Activated CD4-positive, alpha-beta T cell treated with anti-CD3 and anti-CD28 coated beads, Interleukin-2, amount 50 U/mL, for 1 hour (primary cell): ENCODE measurements at places on chromosomes 5 and 9.
A peak's percentile ranks its signal among the peaks of the same experiment; 100 is the strongest.

GRCh38 chr5:127875235-127876021, 172.2 kb downstream of the CCDC192 start:
- DNase-seq = peak; percentile 2

GRCh38 chr5:8184455-8185063, 315.6 kb downstream of the MTRR start:
- peak; percentile 7 for DNase-seq

DNA sequence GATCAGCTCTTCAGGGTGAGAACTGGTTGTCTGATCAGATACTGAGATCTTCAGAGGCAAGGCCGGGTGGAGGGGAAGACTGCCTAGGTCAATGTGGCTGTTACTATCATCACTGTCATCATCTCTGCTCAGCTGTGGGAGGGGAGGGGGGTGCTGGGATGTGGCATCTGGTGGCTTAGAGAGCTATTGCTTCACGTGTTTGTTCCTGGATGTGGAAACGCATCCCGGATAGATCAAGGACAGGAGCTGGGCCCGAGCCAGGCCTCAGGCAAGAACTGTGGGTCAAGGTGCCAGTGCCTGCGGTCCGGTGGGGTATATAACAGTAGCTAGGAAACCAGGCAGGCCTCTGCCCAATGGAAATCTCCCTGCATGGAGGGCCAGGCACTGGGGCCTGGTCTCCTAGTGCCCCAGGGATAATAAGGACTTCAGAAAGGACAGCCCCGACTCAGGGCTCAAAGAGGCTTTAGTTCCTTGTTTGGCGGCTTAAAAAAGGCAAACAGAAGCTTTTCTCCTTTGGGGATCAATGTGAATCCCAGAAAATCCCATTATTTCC, 30.3 kb upstream of the TIFAB start:
- no peak for DNase-seq

GRCh38 chr5:172896465-172896864, 62.4 kb downstream of the ERGIC1 start:
- DNase-seq = no peak

- no peak for DNase-seq
These were observed 268.6 kb upstream of the MVB12B start for GRCh38 chr9:126058011-126058531.

DNA sequence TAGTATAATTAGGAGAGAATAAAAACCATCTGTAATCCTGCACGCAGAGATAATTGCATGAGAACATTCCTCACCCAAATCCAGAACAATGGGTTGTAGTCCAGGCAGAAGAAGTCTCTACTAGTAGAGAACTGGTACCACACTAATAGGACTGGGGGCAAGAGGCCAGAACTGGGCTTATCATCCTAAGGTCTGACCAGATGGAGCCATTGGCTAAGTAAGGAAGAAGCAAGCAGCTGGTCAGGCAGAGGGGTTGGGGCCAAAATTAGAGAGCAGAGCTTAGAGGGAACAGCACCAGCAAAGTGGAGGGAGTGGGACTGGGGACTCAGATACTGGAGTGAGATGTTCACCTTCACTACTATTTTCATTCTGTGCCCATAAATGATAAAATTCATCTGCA, 35.4 kb upstream of the MAP1B start:
- DNase-seq = no peak

- no peak for DNase-seq
These were observed 148.8 kb upstream of the ZNF608 start for GRCh38 chr5:124895236-124895635.

GRCh38 chr5:17398431-17398830, 99.6 kb upstream of the TAF11L2 start:
- DNase-seq = no peak

DNA sequence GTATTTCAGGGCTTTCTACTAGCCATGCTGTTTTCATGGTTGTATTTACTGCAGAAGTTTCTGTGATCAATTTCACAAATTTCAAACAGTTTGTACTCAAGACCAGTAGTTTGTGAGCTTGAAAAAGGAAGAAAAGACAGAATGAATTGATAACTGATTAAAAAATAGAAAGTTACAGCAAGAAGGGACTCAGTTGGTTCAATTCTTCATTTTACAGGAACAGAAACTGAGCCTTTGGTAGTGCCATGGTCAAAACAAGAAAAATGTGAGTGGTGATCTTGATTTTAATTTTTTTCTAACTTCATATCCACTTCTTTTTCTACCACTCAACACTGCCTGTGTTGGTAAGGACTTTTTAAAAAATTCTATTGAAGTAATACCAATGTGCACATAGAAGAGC, 206.6 kb upstream of the NREP start:
- DNase-seq = no peak

DNA sequence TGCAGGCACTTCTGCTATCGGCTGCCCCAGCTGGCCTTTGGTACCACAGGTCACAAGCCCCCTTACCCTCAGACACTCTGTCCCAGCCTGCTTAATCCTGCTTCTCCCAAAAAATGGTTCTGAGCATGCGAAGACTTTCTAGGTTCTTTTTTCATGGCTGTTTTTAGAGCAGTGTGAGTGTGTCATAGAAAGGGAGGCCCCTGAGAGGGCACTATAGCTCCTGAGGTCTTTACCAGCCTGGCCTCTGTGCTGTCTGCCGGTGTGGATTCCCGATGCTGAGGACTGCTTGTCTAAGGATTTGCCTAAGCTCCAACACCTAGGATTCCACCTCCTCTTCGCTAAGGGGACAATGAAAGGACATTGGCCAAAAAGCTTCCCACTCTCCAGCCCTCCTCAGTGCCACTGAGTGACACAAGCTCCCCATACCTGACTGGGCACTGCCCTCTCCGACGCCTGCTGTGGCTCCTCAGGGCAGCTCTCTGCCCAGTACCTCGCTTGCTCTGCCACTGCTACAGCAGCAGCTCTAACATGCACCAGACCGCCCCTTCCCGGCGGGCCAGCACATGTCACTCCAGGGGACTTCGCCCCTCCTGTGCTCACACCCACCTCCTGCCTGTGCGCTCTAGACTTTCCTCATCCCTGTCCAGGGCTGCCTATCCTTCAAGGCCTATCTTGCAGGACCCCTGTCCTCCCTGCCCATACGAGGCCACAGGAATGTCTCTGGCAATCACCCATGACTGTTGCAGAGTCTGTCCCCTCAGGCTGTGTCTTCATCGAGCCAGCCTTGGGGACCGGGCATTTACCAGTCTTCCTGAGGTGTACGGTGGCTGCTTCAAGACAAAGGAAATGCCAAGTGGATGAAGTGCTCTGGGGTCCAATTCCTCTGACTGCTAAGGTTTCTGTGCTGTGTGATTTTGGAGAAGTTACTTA, 21.0 kb downstream of the MACROH2A1 start:
- no peak for DNase-seq

GRCh38 chr5:98911280-98912040, 17.3 kb downstream of the CHD1 start:
- no peak for DNase-seq

DNA sequence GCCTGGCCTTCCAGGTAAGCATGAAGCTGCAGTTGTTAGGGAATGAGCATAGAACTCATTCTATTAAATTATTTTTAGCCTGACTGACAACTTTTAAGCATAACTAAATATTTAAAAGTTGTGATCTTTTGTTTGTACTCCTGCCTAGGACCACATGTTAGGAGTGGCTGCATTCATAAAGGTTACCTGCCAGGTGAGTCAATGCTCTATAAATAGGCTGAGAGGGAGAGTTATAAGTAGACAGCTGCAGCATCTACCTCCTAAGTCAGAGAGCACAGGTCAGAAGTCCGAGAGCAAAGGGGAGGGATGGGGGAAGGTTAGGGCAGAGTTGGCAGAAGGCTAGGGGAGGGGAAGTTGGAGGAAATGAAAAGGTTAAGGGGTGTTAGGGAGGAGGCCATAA, 292.4 kb upstream of the TLE4 start:
- DNase-seq = no peak

DNA sequence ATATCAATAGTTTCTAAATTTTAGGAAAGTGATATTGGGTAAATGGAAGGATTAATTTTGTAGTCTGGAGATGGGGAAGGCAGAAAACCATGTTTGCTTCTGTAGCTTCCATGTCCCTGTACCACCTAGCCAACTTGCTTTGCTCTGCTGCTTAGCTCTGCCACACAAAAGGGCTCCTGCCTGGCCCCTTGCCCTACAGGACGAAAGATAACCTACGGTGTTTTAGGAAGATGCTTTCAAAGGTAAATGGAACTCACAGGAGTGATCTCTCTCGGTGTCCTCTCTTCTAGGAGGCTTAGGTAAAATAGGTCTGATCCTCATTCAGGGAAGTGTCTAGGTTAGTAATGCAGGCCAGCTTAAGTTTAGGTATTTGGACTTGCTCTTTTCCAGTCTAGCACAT, 37.8 kb upstream of the DMXL1 start:
- DNase-seq = no peak

DNA sequence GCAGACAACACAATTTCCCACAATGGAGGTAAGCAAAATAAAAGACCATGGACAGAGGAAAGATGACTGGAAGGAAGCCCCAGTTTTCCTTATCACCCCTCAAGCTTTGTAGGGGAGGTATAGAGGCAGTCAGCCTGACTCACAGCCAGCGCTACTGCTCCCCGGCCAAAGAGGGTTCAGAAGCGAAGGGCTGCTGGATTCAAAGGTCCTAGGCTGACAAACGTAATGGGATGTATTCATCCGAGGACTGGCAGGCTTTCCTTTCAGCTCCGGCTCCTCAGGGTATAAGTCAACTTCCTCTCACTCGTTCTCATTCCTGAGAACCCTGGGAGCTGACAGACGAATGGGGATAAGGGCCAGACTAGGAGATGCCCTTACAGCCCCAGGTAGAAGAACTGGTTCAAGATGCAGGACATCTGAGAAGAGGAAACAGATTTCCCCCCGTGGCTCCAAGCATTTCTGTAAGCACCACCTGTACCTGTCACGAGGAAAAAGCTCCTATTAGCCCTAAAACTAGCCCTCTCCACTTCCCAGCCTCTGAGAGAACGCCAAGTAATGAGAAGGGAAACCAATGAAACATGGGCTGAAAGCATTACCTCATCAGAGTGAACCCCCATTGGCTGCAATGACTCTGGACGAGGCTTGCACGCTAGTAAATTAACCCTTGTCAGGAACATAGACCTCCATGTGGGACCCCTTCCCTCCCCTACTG, 22.1 kb upstream of the FAM13B start:
- DNase-seq = no peak

GRCh38 chr9:134230942-134231325, 66.6 kb upstream of the RNU6ATAC start:
- DNase-seq = no peak

DNA sequence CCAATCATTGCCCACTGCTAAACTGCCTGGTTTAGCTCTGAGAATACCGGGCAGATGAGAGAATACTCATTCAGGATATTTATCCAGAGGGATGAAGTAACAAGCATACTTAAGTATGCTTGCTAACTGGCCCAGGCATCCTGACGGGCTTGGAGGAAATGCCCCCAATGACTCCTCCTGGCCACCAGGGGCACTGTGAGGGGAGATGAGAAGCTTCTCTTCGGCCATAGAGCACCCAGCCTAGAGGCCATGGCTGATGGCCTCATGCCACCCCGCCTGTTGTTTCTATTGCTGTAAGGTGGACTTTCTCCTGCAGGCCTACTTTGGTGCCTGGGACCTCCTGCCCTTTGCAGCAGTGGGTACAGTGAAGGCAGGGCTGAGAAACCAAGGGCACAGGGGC, 134.5 kb upstream of the FSTL4 start:
- no peak for DNase-seq

- DNase-seq = no peak
These were observed 105.2 kb downstream of the DAB2IP start for GRCh38 chr9:121756474-121757280.

- DNase-seq = no peak
These were observed 110.1 kb upstream of the PPP1R26 start for GRCh38 chr9:135369412-135369990.

DNA sequence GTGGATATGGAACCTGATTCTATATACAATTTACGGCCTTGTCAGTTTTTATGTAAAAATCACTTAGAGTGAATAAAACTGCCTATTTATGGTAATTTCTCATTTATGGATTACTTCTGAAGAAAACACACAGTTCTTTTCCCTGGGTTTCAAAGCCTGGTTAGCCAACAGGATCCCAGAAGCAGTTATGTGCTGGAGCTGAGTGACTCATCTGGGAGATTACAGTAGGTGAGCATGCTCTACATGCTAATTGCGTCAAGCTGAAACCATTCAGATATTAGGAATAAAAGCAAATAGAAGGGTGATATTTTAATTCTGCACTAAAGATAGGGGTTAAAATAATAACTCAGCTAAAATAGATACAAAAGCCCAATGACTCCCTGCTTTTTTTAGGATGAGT, 47.8 kb downstream of the PDE4D start:
- no peak for DNase-seq

DNA sequence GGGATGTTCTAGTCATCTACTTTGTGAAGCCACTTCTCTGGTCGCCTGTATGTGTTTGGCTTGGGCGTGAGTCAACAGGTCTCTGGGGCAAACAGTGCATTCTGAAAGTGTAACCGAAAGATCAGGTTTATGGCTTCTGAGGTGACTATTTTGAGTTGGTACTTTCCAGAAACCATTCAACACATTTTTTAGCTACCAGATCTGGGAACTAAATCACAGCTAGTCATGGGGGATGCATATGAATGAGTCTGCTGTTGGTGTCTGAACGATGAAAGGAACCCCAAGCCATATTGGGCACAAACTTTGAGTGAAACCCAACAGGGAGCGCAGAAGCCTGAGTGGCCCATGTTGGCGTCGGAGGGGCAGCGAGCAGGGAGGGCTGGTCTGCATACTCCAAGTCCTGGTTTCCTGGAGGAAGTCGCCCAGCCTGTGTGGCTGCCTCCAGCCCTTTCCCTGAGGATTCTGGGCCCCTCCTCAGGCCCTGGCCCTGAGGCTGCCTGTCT, 35.3 kb downstream of the UBE2QL1 start:
- no peak for DNase-seq

DNA sequence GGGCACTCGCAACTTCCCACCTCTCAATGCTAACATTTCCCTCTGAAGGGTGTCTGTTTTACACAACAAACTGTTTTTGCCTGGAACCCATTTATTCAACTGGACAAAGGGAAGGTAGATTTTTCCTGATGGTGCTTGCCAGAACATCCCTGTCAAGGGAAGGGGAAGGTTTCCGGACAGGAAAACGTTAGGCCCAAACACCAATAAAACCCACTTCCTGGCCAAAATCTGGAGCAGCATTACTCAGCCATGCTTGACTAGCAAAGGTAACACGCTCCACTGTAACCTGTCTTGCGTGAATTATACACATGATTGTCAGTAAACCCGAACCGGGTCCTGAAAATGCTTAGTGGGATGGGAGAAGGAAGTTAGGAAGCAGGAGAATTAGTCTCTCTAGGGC, 90.2 kb downstream of the SAXO1 start:
- DNase-seq = no peak

DNA sequence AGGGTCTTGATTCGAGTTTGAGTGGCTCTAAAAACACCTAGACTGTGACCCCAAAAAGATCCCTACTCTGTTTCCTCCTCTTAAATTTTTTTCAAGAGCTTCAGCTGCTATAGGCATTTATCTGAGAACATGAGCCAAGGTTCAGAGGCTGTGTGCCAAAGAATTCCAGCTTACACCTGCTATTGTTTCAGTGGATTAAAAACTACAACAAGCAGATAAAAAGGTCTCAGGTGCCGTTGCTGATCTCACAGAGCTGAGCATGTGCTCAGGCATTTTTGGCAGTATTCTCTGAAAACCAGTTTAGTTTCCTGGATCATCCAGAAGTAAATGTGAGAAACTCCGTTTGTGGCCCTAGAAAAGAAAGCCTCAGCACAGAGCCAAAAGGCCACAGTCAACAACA, 349.2 kb downstream of the DEPDC1B start:
- no peak for DNase-seq
